ENCODE measurements at places on chromosomes 11 and 22.
A peak's percentile ranks its signal among the peaks of the same experiment; 100 is the strongest.

DNA sequence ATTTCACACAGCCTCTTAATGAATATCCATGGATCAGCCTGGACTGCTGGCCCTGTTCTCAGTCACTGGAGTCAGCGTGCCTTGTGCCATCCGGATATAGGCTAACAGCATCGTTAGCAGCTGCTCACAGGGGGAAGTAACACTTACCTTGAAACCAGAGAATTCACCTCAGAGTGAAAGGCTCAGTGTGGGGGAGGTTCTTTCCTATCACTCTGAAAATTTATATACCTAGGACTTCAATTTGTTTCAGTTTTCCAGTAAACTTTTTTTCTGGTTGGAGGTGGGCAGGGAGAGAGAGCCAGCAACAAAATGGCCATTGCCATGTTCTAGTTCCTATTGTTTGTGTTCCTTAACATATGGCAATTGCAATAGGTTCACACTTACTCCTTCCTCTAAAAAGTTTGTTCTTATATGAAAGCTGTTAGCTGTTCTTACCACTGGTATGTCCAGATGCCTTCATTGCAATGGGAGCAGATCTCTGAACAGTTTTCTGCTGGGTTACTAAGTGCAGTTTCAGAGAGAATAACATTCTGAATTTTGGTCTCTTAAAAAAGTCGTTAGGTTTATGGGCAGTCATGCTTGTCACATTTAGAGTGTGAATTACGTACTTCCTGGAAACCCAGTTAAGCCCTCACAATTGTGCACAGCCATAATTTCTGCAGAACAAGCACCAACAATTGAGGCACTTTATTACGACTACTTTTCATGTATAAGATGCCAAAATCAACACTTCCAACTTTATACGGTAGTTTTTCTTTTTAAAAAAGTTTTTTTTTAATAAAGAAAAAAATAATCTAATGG lies 247.6 kb downstream of the CADM1 start:
- DNase-seq = no peak

DNA sequence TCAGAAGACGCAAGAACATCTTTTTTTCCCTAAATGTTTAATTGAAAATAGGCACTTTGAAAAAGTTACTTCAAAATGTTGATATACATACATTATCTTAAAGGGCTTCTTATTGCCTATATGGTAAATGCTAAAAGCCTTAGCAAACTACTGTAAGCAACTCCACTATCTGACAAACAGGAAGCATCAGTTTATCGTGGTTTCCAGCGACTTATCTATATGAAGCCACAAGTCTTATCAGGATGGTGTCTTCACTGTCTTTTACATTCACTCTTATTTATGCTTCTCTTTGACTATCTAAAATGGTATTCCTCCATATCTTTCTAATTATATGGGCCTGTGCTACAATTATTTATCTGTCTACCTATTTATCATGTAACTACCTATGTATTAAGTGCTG lies 2091.9 kb downstream of the LRRC4C start:
- DNase-seq = no peak

DNA sequence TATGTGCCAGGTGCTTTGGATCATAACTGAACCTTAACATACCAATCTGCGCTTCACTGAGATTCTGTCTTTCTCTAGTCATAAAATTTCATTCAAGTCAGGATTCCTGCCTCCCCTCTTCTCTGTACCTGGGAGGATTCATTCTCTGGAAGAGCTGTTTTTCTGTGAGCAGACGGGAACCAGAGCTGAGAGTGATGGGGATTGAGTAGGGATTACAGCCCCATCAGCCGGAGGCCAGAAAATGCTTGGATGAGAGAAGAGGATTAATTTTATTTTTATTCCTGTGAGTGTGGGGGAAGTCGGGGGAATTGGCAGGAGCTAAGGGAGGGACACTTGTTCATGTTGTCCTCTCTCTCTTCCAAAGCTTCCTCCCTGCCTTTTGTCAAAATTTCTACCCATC lies 4.7 kb downstream of the STX3 start:
- no peak for DNase-seq

DNA sequence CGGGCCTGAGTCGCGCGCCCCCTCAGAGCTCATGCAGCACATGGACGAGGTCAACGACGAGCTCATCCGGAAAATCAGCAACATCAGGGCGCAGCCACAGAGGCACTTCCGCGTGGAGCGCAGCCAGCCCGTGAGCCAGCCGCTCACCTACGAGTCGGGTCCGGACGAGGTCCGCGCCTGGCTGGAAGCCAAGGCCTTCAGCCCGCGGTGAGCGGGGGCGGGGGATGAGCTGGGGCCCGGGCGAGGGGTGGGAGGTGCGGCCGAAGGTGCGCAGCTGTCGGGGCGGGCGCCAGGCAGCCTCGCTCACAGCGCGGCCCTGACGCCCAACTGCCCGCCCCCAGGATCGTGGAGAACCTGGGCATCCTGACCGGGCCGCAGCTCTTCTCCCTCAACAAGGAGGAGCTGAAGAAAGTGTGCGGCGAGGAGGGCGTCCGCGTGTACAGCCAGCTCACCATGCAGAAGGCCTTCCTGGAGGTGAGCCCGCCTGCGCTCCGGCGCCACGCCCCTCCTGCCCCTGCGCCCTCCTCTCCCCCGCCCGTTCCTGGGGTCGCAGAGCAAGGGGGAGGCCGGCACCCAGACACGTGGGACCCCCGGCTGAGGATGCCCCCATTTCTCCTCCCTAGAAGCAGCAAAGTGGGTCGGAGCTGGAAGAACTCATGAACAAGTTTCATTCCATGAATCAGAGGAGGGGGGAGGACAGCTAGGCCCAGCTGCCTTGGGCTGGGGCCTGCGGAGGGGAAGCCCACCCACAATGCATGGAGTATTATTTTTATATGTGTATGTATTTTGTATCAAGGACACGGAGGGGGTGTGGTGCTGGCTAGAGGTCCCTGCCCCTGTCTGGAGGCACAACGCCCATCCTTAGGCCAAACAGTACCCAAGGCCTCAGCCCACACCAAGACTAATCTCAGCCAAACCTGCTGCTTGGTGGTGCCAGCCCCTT lies 20.5 kb downstream of the EPS8L2 start:
- DNase-seq = no peak

- no peak for DNase-seq
Observed at GRCh38 chr11:94924612-94925011, 48.7 kb downstream of the CWC15 start.

DNA sequence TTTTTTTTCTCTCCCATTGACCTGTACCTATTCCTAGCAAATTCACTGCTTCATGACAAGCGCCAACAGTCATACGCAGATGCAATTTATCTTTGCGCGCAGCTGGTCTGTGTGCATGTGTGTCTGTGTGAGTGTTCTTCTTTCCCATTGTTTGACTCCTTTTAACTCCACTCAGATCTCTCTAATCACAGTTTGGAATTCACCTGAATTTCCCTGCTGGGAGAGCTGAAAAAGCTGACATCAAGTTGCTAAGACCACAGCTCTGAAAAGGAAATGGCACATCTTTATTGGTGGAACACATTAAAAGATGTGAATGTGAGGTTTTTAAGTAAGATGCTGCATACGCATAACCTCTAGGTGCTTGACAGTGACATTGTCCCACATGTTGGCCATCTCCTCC lies 187.4 kb upstream of the MTMR2 start:
- no peak for DNase-seq

GRCh38 chr11:116454020-116454645 lies 318.7 kb downstream of the BUD13 start:
- DNase-seq = peak; percentile 6

DNA sequence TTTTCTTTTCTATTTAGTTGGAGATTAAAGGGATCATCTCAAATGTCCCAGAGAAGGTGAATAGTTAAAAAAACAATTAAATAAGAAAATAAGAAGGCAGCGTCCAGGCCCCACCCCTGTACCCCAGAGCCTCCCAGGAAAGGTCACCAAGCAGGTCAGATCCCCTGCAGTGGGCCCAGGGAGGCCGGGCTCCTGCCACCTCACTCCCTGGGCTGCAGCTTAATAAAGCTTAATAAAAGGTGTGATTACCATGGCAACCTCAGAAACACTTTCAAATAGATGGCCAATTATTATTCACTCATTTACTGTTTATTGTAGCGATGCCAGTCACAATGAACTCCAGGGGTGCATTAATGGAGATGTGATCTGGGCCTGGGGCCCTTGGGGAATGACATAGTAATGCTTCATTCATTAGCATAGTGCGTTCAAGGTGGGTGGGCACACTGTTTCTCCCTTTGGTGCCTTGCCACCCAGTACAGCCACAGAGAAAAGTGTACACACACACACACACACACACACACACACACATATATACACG lies 386.2 kb downstream of the CADM1 start:
- no peak for DNase-seq

DNA sequence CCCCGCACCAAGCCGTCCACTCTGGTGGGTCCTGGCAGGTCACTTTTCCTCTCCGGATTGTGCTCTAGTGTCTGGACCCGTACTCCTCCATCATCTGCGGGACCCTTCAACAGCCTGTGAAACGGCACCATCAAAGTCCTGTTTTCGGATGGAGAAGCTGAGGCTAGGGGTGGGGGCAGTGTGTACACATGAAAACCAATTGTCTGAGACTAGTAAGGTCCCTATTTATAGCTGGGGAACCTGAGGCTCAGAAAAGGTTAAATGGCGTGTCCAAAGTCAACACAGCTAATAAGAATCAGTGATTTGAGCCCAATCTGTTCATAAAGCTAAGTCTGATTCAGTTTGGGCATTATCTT lies 668 bp upstream of the LRRC32 start:
- DNase-seq = no peak

DNA sequence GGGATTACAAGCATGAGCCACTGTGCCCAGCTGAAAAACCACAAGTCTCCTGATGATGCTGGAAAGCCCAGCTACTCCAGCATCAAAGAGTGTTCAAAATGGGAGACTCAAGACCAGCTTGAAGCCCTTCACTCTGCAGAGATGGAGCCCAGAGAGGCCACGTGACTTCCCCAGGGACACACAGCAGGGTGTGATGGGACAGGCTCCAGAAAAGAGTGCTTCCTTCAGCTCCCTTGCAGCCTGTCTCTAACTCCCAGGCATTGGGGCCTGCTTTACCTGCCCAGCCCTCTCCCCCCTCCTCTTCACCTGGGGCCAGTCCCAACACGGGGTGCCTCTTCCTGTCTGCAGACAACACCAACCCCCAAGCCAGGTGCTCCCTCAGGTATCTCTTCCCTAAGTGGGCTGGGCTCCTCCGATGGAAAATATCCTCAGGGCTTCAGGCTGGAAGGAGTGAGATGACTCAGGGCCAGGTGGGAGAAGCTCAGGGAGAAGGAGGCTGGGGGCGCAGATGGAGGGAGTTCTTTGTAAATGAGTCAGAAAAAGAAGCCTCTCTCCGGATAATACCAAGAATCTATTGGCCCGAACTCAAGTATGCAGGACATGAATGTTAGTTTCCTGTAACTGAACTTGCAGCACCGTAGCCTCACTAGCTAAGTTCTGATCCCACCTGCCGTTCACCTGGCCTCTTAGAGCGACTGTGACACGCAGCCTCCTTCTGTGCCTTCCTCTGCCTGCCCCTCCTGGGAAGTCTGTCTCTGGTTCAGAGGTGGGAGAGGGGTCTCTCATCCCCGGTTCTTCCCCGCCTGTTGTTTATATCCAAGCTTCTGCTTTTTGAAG lies 326.6 kb downstream of the MN1 start:
- DNase-seq = no peak
